ENCODE measurements at places on chromosomes 6 and 20. TPM values are rescaled to one million over a fixed set of nuclear protein-coding genes. Genes with fewer than 3 reads are reported as not detected.

DNA sequence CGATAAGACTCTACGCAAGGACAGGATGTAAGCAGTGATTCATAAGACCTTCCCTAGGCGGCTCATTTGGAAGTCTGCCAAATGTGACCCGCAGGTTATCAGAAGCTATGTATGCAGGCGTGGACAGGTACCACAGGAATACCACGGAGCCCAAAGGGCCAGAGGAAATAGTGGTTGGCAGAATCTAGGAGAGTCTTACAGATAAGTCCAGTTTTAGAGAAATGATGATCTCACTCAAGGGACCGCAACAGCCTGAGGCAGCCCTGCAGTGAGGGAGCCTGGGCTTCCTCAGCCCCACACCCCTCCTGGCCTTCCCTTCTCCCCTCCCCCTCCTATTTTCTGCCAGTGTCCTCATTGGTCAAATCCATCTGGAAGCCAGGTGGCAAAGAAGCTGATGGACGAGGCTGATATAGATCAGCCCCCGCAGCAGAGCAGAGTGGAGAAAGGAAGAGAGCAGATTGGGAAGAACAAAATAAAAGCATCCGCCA is 110.6 kb downstream of the FNDC1 start:
- DNase-seq, result peak; percentile 80

YWHAB gene
- 135 TPM for total RNA-seq

GRCh38 chr6:29959467-29959866 is 17.1 kb downstream of the HLA-A start:
- DNase-seq, result no peak

FOXF2 gene
- total RNA-seq, result 4.1 TPM

DNA sequence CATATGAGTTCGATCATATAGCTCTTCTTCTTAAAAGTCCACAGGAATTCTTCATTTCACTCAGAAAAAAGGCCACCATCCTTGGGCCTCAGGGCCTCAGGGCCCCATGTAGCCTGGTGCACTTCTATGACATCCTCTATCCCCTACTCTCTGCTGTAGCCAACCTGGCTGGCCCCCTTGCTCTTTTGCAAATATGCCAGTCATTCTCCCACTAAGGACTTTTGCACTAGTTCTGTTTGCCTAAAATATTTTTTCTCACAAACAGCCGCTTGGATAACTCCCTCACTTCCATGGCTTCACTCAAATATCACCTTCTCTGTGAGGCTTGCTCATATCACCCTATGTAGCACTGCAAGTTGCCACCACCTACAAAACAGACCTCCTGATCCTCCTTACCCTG is 604.7 kb upstream of the JAG1 start:
- DNase-seq, result no peak

CYP39A1 gene
- 6.2 TPM for total RNA-seq

ABCF1 gene
- 56.3 TPM for total RNA-seq

PPP1R14C gene
- not detected for total RNA-seq

DNA sequence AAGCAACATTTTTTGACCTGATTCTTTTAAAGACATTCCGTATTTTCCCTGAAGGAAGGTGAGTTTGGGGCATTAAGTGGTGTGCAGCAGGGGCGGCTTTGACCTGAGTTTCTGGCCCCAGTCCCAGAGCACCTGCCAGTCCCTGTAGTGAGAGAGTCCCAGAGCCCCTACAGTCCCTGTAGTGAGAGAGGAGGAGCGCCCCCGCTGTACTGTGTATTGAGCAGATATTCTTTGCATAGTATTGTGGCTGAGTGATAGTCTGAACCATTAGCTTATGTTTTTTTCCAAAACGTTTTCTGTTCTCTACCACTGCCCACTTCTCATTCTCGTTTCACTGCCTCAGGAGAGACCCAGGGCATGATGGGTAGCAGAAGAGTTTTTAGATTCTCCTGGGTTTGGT is 17.2 kb upstream of the SH3BGRL2 start:
- no peak for DNase-seq

- no peak for DNase-seq
Observed at GRCh38 chr6:1704711-1705110, 95.0 kb downstream of the FOXC1 start.

DNA sequence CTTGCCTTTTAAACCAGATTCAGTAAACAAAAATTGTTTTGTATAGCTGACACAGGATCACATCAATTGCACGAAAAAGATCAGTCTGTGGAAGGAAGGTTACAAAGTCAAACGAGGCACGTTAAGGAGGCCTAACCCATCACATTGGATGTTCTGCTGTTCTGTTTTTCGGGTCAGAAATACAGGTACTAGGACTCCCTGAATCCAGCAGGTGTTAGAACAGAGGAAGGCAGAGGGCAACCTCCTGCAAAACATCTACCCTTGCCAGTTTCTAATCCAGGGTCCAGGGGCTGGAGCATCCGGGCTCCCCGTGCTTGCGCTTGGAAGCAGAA is 64.6 kb downstream of the PLG start:
- DNase-seq, result no peak

POPDC3 gene
- total RNA-seq, result not detected

DNA sequence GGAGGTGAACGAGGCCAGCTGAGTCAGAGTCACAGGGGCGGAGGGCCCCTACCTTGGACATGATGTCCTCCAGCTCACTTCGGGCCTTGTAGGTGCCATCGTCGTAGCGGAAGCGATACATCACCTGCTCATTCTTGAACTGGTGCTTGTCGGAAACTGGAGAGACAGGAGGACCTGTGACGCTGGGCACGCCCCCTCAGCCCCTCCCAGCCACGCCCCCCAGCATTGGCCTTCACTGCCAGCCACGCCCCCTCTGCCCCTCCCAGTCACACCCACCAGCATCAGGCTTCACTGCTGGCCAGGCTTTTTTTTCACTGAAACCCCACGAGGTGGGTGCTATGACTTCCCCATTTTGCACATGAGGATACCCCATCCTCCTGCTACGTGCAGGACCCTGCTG is 148.2 kb downstream of the PREX1 start:
- DNase-seq, result no peak

OXT gene
- not detected for total RNA-seq

- no peak for DNase-seq
Observed at GRCh38 chr20:4730780-4731179, 9.1 kb downstream of the PRND start.

- no peak for DNase-seq
Observed at GRCh38 chr6:144008846-144009245, 787 bp upstream of the PLAGL1 start.

- peak; percentile 79 for DNase-seq
Observed at GRCh38 chr6:36094753-36095496, 35.4 kb upstream of the MAPK13 start.

- DNase-seq, result no peak
Observed at GRCh38 chr6:72288592-72288991, 333.3 kb upstream of the KCNQ5 start.

TPD52L1 gene
- 74.4 TPM for total RNA-seq

DNA sequence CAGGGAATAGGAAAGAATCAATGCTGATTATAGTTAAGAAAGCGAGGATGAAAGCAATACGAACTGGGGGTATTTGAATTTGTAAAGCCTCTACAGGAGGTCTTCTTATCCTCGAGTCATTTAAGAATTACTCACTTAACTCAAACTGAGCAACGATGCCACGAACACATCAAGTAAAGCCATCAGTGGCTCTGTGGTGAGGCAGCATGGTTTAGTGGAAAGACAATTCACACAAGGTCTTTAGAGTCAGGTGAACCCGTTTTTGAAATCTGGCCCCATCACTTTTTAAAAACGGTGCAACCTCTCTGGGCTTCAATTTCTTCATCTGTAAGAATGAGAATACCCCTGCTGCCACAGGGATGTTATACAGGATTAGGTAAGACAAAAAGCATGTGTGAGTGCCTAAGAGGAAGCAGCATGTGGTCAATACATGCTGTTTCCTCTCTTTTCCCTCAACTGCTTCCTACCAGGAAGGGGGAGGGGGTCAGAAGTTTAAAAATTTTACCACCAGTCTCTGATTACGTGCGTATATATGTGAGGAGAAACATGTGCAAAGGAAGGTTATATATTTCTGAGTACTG is 162.0 kb downstream of the BTBD9 start:
- DNase-seq, result no peak

DNA sequence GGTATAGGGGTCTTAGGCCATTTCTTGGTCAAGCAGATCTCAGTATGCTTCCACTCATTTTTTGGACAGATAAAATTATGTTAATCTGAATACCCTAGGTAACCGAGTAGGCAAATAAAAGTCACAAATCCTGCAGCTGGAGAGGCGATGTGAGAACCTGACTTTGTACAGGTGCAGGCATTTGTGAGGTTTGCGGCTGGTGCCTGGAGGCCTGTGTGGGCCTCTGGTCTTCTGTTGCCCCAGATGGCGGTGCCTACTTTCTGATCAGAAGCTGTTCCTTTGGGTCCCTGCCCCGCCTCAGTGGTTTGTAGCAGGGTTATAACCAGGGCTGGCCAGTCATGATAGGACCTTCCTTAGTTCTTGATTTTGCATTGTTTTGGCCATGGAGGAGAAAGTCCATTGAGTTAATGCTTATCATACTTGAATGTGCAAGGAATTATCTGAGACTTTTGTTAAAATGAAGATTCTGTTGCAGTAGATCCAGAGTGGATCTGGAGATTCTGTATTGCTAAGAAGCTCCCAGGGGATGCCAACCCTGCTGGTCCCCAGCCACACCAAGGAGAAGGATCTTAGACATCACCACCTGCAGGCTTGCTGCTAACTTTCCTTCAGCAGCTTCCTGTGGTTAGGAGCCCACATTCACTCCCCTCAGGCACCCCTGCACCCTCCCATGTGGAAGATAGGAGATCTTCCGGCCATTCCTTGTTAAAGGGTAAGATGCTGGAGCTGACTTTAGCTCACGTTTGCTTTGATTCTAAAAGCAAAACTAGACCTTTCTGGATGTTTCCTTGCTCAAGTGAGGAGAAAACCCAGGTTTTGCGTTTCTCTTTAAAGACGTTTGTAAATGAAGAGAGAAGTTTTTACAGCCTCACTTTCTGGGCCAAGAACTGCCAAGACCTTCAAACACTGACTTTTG is 50.7 kb downstream of the LRRC1 start:
- DNase-seq, result no peak

GRCh38 chr6:20737912-20738311 is 203.7 kb downstream of the CDKAL1 start:
- DNase-seq, result no peak

PTPRA gene
- 50.2 TPM for total RNA-seq

NKX2-4 gene
- total RNA-seq, result 1.2 TPM

ID4 gene
- 5.2 TPM for total RNA-seq

RBBP9 gene
- 28.8 TPM for total RNA-seq

DNA sequence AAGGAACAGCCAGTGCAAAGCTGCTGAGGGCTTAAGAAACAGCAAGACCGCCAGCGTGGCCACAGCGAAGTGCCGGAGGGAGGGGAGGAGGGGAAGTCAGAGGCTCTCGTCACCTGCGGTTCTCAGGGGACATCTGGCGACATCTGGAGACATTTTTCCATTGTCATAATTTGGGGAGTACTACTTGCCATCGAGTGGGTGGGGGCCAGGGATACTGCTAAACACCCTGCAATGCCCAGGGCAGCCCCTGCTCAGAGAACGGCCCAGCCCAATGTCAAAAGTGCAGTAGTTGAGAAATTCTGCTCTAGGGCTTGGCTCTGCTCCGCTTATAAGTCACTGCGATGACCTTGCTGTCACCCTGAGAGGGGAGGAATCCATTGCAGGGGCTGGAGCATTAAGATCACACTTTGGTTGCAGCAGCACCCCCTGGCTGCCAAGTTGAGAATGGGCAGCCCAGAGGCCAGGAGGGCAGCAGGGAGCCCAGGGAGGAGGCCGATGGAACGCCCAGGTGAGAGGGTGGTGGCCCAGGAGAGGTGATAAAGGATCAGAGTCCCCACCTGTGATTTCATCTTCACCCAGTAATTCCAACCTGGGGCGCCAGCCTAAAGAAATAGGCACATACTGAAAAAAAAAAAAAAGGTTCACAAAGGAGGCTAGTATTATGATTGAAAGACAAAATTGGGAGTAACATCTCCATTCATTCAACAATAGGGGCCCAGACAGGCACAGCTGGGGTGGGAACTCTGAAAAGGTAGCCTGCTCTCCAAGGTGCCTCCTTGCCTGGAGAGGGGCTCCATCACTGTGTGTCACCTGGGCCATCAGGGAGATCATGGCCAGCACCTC is 218.2 kb downstream of the BMP7 start:
- DNase-seq, result peak; percentile 77

DNA sequence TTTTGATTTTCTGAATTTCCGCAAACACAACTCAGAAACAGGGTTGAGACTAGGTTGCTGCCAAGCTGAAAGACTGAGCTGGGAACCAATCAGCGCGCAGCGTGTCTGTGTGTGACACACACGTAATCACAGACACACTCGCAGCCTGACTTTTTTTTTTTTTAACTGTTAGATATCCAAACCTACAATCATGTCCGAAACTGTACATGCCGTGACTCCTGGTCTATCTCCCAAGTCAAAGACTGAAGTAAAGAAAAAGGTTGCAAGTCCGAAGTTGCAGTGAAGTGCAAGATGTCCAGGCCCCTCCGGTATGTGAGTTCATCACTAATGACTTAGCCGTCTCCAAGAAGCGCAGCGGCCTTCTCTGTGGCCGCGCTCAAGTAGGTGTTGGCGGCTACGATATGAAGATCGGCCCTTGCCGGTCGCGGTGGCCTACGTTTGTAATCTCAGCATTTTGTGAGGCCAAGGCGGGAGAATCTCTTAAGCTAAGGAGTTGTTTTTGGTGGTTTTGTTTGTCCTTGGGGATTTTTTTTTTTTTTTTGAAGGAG is 108.2 kb downstream of the HFE start:
- DNase-seq, result peak; percentile 97

- DNase-seq, result no peak
Observed at GRCh38 chr20:10219993-10220750, 1.5 kb downstream of the SNAP25 start.

GRCh38 chr6:142531727-142532126 is 229.9 kb downstream of the ADGRG6 start:
- DNase-seq, result peak; percentile 73

CFAP206 gene
- 2.4 TPM for total RNA-seq

CFB gene
- total RNA-seq, result 7.8 TPM

GRCh38 chr6:115969207-115969929 is 91.3 kb downstream of the FRK start:
- no peak for DNase-seq

GRCh38 chr6:167711211-167711610 is 115.5 kb upstream of the AFDN start:
- DNase-seq, result no peak

GRCh38 chr20:56385130-56385529 is 6.9 kb downstream of the AURKA start:
- no peak for DNase-seq

GRCh38 chr6:95866732-95867131 is 149.0 kb upstream of the FUT9 start:
- DNase-seq, result no peak

- peak; percentile 55 for DNase-seq
Observed at GRCh38 chr6:26215585-26216358, 128.5 kb downstream of the HFE start.

GRCh38 chr20:63858393-63859165 is 2.7 kb upstream of the ABHD16B start:
- DNase-seq, result peak; percentile 44

- peak; percentile 44 for DNase-seq
Observed at GRCh38 chr20:45343532-45344167, 4.6 kb downstream of the SDC4 start.

GRCh38 chr6:25064006-25064405 is 128.2 kb upstream of the RIPOR2 start:
- no peak for DNase-seq

PLCB4 gene
- 16.1 TPM for total RNA-seq

Data from M059J (cell line).